LoVo (cell line): ENCODE measurements at places on chromosomes 13 and 19.

- DNase-seq: no peak
These were observed 1724.2 kb downstream of the PCDH9 start for GRCh38 chr13:65505941-65506340.

- peak; percentile 2 for DNase-seq
These were observed 17.9 kb upstream of the POMP start for GRCh38 chr13:28640861-28641599.

DNA sequence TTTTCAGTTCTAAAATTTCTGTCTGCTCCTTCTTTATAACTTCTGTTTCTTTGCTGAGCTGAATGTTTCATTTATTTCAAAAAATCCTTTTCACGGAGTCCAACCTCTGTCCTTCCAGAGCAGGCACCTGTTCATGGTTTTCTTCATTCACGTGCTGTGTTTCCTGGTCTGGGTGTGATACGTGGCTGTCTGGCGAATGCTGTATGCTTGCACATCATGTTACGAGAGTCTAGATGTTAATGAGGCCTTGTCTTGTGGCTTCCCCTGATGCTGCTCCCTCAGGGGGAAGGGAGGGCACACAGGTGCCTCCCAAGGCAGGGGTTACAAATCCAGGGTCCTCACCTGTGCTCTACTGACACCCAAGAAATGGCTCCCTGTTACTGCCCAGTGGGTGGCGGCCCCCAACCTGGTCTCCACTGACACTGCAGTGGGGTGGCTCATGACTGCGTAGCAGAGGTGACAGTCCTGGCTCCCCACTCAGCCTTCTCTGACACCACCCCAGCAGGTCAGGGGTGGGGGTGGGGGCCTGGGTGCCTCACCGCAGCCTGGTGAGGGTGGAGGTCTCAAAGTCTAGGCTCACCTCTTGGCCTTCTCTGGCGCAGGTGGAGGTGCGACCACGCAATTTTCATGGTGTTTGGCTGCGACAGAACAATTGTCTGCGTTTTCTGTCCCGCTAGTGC, 20.1 kb upstream of the RAB20 start:
- no peak for DNase-seq

- no peak for DNase-seq
These were observed 20.2 kb downstream of the CEBPA start for GRCh38 chr19:33282036-33282671.

DNA sequence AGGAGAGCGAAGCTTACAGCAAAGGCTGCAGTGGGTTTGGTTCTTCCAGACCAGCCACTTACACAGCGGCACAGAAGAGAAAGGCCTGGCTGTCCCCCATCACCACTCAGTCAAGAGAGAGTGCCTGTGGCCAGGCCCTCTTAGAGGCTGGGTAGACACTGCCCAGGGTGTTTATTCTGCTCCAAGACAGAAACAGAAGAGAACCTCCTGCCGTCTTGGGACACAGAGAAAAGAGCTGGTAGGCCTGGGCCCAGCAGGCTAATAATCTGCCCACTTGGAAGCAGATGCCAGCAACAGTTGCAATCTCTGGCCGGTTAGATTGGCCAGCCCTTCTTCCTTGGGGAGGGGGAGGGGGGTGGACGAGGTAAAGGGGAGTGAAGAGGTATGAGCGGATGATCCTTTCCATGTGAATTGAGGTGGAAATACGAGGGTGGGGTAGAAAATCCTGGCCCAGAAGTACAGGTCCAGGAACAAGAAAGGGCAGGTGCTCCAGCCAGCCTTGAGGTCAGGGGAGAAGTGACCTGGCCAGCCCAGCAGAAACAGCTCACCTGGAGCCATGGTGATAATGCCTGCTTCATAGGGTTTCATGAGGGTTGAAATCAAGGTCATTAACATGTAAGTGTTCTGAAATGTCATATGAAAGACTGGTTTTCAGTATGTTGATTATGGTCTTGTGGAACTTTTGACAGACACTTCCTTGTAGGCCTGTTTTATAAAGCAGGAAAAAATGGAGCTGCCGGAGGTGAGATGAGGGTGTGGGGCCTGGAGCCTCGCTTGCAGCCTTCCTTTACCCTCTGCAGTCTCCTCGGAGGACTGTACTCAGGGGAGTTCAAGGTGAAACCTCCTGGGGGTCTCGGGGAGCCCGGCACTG, 116.9 kb downstream of the SIPA1L3 start:
- no peak for DNase-seq

- DNase-seq: no peak
These were observed 89.4 kb upstream of the IRS2 start for GRCh38 chr13:109875746-109876145.

- DNase-seq: no peak
These were observed 10.2 kb downstream of the WDR87 start for GRCh38 chr19:37896180-37896579.

GRCh38 chr13:92951273-92951890, 275.2 kb upstream of the GPC6 start:
- DNase-seq: no peak

GRCh38 chr19:48069435-48069834, 25.6 kb upstream of the CABP5 start:
- DNase-seq: no peak

- peak; percentile 66 for DNase-seq
These were observed 926 bp upstream of the HNRNPUL1 start for GRCh38 chr19:41263042-41263849.

GRCh38 chr13:49499889-49500660, 4.3 kb downstream of the PHF11 start:
- no peak for DNase-seq

- no peak for DNase-seq
These were observed 117.5 kb downstream of the ATP8A2 start for GRCh38 chr13:25489238-25489637.
